ENCODE measurements at places on chromosomes 13 and 19. TPM values are rescaled to one million over a fixed set of nuclear protein-coding genes. Genes with fewer than 3 reads are reported as not detected.

- peaks cover 2% of the 10 kb centered on the region for H3K27me3 ChIP-seq
- H3K36me3 ChIP-seq, result no peaks in the 10 kb centered on the region
- DNase-seq, result peak; percentile 55
Measured at GRCh38 chr19:7658219-7658686, 10.6 kb upstream of the RETN start.

DNA sequence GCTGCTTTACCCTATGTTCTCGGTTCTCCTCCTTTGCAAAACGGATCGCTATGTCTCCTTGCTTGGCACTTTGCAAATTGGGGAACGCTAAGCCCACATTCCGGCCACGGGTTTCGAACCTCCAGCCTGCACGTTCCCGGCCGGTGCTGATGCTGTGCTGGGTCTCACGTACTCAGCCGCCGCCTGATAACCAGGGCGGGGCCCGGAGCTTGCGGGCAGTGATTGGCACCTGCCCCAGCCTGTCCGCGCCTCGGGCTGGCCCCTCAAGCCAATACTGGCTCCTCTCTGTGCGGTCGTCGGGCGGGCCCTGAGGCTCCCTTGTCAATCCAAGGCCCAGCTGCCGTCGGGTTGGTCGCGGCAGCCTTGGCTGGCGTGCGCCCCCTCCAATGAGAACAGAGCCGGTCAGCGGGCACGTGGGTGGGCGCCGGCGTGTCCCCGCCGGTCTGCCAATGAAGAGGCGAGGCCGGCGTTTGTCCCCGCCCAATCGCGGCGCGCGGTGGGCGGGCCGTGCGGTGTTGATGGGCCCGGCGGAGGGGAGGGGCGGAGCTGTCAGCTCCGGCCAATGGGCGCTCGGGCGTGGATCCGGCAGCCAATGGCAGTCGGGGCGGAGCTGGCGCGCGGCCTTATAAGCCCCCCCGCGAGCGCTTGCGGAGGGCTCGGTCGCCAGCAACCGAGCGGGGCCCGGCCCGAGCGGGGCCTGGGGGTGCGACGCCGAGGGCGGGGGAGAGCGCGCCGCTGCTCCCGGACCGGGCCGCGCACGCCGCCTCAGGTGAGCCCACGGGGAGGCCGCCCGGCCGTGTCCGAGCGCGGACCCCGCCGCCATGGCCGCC lies at the start of gene KDM4B:
Gene KDM4B (plus strand): TSS at position 652 of the 830 bp plus-strand sequence. CDS start 63,778 bp downstream, outside the sequence.
- H3K4me3 ChIP-seq, result peak within 1 kb of the TSS; percentile 94
- peaks cover 43% of the 10 kb centered on the region for H3K4me1 ChIP-seq
- peak; percentile 100 for DNase-seq
- H3K27ac ChIP-seq, result peak within 1 kb of the TSS; percentile 93

- H3K4me3 ChIP-seq, result no peak overlapping the region
- DNase-seq, result no peak
Measured at GRCh38 chr13:94708031-94708859, 4.1 kb downstream of the SOX21 start.

GRCh38 chr19:58546019-58546530 lies 2.2 kb downstream of the TRIM28 start:
- H3K27me3 ChIP-seq, result no peaks in the 10 kb centered on the region
- H3K36me3 ChIP-seq, result peaks cover 41% of the 10 kb centered on the region
- no peak for DNase-seq
- H3K4me1 ChIP-seq, result peaks cover 23% of the 10 kb centered on the region
- peak overlapping the region; percentile 79 for H3K27ac ChIP-seq

DNA sequence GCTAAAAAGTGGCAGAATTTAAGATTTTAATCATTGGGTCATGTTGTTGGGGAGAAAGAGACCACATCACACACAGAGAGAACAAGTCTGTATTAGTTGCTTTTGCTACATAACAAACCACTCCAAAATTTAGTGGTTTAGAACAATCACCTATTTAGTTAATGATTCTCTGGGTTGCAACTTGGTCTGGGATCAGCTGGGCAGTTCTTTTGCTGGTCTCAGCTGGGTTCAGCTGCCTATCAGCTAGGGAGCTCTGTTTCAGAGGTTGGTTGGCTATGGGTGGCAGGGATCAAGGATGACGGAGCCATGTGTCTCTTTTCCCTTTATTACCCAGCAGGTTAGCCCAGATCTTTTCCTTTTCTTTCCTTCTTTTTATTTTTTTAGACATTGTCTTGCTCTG lies 8.9 kb downstream of the PINLYP start:
- peak overlapping the region; percentile 63 for H3K27ac ChIP-seq
- peaks cover 17% of the 10 kb centered on the region for H3K36me3 ChIP-seq
- H3K27me3 ChIP-seq, result no peaks in the 10 kb centered on the region
- DNase-seq, result no peak

DNA sequence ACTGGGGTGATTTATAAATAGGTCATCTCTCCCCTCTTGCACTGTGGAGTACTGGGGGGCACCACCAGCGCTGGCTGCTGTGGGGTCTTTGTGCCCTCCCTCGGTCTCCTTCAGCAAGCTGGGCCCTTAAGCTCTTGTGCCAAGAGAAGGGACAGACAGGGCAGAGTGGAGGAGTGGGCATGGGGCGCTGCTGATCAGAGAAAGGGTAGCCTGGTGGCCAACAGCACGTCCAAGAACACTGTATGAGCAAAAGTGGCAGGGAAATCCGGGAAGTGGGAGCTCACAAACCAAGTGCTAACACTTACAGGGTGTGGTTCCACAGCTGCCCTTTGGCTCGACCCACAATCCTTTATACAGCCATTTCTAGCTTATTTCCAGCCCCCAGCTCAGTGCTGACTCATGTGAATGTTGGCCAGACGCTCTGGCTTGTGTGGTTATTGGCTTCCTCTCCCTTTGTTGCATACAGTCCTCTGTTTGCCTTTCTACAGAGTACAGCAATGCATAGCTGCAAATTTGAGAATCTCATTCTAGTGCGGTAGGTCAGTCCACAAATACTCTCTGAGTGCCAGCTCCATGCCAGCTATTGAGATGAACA lies 298.8 kb downstream of the SHISA2 start:
- peaks cover 2% of the 10 kb centered on the region for H3K36me3 ChIP-seq
- H3K27ac ChIP-seq, result peak overlapping the region; percentile 32
- H3K4me3 ChIP-seq, result peak overlapping the region; percentile 35
- peak; percentile 35 for DNase-seq
- H3K4me1 ChIP-seq, result peaks cover 46% of the 10 kb centered on the region

- H3K27ac ChIP-seq, result no peak overlapping the region
- DNase-seq, result no peak
- no peaks in the 10 kb centered on the region for H3K4me1 ChIP-seq
- no peak overlapping the region for H3K4me3 ChIP-seq
- no peaks in the 10 kb centered on the region for H3K27me3 ChIP-seq
- no peaks in the 10 kb centered on the region for H3K36me3 ChIP-seq
Measured at GRCh38 chr13:35838356-35838755, 292.8 kb downstream of the DCLK1 start.

DNA sequence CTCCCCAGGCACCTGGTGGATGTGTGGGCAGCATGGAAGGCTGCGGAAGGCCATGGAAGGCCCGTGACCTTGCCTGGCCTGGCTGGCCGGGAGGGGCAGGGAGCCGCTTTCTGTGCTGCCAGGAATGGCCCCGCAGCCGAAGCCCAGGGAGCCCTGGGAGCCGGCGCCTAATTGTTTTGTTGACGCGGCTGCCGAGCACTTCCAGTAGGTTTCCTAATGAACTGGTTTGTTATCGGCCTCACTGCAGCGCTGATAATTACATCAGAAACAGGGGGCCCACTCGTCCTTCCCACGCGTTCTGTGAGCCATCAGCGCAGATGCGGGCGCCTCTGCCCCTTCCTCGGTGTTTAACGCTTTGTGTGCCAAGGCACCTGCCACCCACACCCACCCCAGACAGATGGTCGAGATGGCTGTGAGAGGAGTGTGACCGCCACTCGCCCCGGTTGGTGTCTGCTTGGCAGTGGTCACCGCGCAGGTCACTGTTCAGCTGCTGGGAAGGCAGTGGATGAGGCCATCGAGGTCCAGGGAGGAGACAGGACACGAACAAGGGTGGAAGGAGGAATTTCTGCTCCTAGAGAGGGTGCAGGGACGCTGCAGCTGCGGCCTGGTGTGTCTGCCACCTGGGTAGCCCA lies 124.5 kb downstream of the KDM4B start:
- H3K27me3 ChIP-seq, result no peaks in the 10 kb centered on the region
- H3K36me3 ChIP-seq, result peaks cover 17% of the 10 kb centered on the region
- H3K4me3 ChIP-seq, result no peak overlapping the region

GRCh38 chr13:43776501-43777079 lies 10.2 kb downstream of the ENOX1 start:
- no peak for DNase-seq
- H3K4me1 ChIP-seq, result no peaks in the 10 kb centered on the region
- no peak overlapping the region for H3K27ac ChIP-seq
- no peaks in the 10 kb centered on the region for H3K36me3 ChIP-seq
- no peak overlapping the region for H3K4me3 ChIP-seq

DNA sequence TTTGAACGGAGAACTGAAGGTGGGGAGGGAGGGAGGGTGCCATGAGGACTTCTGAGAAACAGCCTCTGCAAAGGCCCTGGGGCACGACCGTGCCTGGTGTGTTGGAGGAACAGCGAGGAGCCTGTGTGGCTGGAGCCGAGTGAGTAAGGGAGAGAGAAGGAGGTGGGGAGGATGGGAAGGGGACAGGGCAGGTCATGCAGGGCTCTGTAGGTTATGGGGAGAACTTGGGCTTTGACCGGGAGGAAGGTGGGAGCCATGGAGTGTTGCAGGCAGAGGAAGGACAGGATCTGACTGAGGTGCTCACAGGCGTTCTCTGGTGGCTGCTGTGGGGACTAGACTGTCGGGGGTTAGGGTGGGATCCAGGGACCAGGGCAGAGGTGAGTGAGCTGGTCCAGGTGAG lies 6.7 kb downstream of the MPND start:
- no peak overlapping the region for H3K4me3 ChIP-seq
- no peak for DNase-seq
- no peak overlapping the region for H3K27ac ChIP-seq
- peaks cover 9% of the 10 kb centered on the region for H3K36me3 ChIP-seq
- H3K4me1 ChIP-seq, result no peaks in the 10 kb centered on the region

GRCh38 chr13:23087880-23088279 lies 92.9 kb upstream of the SGCG start:
- H3K36me3 ChIP-seq, result no peaks in the 10 kb centered on the region
- H3K4me1 ChIP-seq, result no peaks in the 10 kb centered on the region
- H3K4me3 ChIP-seq, result no peak overlapping the region
- peaks cover 3% of the 10 kb centered on the region for H3K27me3 ChIP-seq

DNA sequence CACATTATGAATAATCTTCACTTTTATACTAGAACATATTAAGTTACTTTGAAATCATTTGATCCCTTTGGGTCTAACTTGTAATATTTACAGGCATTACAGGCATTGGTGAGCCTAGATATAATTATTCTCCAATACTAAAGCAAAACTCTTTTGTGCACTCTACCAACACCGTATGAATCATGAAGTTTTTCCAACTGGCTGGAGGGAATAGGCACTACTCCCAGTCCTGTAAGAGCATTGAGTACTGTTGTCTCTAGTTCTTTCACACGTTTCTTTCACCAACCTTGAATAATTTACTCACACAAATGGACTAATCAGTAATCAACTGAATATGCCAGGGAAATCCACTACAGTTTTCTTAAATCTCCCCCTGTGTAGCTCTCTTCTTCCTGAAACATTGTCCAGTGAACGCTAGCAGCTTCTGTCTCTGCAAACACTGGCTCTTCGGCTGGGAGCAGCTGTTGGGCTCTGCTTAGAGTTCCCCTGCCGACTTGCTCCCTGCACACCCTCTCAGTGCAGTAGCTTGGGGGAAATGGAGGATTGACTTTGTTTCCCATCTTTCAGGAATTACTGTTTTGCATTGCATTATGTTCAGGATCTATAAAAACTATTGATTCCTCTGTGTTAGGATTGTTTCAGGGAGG lies 476.7 kb downstream of the RFC3 start:
- H3K4me1 ChIP-seq, result no peaks in the 10 kb centered on the region
- no peak overlapping the region for H3K27ac ChIP-seq

GRCh38 chr19:18063463-18063862 lies 23.3 kb downstream of the IL12RB1 start:
- H3K27me3 ChIP-seq, result no peaks in the 10 kb centered on the region
- H3K36me3 ChIP-seq, result peaks cover 27% of the 10 kb centered on the region
- DNase-seq, result no peak
- no peak overlapping the region for H3K4me3 ChIP-seq
- H3K4me1 ChIP-seq, result peaks cover 3% of the 10 kb centered on the region

GRCh38 chr13:56975647-56976046 lies 165.1 kb upstream of the PRR20A start:
- no peaks in the 10 kb centered on the region for H3K27me3 ChIP-seq
- H3K27ac ChIP-seq, result no peak overlapping the region
- no peaks in the 10 kb centered on the region for H3K36me3 ChIP-seq
- H3K4me3 ChIP-seq, result no peak overlapping the region
- no peaks in the 10 kb centered on the region for H3K4me1 ChIP-seq
- no peak for DNase-seq

DNA sequence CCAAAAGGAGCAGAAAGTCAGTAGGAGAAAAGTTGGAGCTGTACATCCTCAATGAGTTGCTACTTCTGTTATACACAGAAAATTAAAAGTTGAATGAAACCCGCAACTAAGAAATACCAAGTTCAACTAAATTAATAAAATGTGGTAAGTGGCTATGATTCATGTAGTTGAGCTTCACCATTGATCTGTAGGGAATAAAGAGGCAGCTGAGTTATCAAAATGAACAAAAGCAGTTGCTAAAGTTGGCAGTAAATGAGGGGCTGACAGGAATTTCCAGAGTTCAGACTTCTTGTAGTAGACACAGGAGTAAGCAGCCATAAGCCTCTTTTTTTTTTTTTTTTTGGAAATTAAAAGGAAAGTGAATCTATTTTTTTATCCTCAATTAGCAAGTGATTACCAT lies 234.6 kb downstream of the POSTN start:
- H3K27me3 ChIP-seq, result no peaks in the 10 kb centered on the region
- H3K4me3 ChIP-seq, result no peak overlapping the region
- no peak for DNase-seq

DNA sequence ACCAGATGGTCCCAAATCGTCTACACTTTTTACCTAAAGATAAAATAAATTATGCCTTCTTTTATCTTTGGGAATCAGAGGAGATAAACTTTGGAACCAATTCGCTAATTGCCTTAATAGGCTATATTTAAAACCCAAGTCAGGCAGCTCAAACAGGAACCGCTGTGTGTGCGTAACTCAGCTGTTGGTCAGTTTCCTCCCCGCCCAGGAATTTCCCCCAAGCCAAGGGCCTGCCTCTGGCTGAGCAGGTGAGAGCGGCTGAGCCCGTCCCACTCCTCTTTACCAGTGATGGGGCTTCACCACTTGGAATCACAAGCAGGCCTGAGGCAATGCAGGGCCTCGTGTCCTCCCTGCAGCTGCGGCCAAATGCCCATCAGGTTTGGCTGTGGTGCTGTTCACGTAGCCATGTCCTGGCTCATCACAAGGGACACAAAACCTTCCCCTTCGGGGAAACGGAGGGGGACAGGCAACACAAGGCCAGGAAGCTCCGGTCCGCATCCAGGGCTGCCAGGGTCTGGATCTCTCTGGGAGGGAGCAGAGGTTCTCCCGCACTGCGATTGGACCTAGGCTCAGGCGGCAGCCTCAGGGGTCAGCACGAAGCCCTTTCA lies 503 bp upstream of the SLC7A9 start:
- no peaks in the 10 kb centered on the region for H3K27me3 ChIP-seq
- DNase-seq, result no peak
- no peak overlapping the region for H3K27ac ChIP-seq
- no peak overlapping the region for H3K4me3 ChIP-seq
- H3K36me3 ChIP-seq, result no peaks in the 10 kb centered on the region
- no peaks in the 10 kb centered on the region for H3K4me1 ChIP-seq

GRCh38 chr13:105825071-105825470 lies 710.4 kb downstream of the EFNB2 start:
- H3K27me3 ChIP-seq, result no peaks in the 10 kb centered on the region
- H3K27ac ChIP-seq, result no peak overlapping the region
- no peaks in the 10 kb centered on the region for H3K36me3 ChIP-seq
- H3K4me3 ChIP-seq, result no peak overlapping the region
- no peaks in the 10 kb centered on the region for H3K4me1 ChIP-seq

The RGS9BP gene
- 0.17 TPM for total RNA-seq

The LRRC25 gene
- not detected for total RNA-seq

The OR7A5 gene
- total RNA-seq, result not detected

The MPND gene
- 15.7 TPM for total RNA-seq

The ZNF211 gene
- total RNA-seq, result 8.4 TPM

The PEX11G gene
- total RNA-seq, result 1.5 TPM

The IGFL1 gene
- not detected for total RNA-seq

Data from activated T-helper 1 cell treated with anti-CD3 and anti-CD28 coated beads, Interleukin-12 subunit alpha, Interleukin-12 subunit beta, Interleukin-2, Interleukin-4 antibody, amounts not matched to agents 30 ng/mL and 10 ng/mL and 1 ng/mL, durations not matched to agents 14 hours and 24 hours and 36 hours (primary cell).